CD4-positive, alpha-beta T cell treated with Interleukin-2 at 100 ng/mL for 4 hours (primary cell): ENCODE measurements at places on chromosomes 2 and 18.

DNA sequence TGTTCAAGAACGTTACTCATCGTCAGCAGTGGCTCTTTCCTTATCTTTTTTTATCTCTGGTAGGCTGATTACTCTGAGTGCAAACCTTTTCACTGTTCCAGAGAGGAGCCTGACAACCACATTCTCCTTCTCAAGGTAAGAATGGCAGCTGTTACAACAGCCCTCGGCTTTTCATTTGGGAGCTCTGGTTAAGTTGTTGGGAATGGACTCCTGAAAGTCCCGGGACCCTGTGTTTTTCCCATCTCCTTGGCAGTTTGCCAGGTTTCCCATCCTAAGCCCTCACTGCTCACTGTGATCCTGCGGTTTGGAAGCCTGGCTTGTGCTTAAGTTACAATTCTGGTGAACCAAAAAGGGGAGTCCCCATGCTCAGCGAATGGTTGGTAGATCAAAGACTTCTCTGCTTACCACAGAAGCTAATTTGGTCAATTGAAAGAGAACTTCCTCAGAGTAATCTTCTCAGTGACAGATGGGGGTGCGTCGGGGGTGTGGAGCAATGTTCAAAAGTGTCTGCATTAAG lies 122.3 kb downstream of the LYPD6B start:
- peak; percentile 13 for DNase-seq

DNA sequence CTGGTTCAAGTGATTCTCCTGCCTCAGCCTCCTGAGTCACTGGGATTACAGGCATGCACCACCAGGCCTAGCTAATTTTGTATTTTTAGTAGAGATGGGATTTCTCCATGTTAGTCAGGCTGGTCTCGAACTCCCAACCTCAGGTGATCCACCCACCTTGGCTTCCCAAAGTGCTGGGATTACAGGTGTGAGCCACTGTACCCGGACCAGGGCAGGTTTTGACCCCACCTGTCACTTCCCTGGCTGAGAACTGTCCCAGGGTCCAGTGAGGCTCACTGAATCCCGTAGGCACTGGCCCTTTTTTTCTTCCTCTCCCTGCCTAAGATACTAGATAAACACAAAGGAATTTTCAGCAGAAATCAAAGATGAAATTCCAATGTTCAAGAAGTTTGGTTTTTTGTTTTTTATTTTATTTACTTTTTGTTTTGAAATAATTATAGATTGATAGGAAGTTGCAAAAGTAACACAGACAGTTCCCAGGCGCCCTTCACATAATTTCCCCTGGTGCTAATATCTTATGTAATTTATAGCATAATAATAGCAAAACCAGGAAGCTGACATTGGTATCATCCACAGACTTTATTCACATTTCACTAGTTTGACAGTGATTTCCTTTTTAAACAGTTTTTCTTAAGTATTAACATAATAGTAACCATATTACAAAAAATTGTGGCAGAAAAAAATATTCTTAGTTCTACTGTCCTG lies 52.4 kb upstream of the B3GNT7 start:
- no peak for DNase-seq

GRCh38 chr2:179449010-179449409 lies 184.4 kb upstream of the SESTD1 start:
- DNase-seq = no peak

DNA sequence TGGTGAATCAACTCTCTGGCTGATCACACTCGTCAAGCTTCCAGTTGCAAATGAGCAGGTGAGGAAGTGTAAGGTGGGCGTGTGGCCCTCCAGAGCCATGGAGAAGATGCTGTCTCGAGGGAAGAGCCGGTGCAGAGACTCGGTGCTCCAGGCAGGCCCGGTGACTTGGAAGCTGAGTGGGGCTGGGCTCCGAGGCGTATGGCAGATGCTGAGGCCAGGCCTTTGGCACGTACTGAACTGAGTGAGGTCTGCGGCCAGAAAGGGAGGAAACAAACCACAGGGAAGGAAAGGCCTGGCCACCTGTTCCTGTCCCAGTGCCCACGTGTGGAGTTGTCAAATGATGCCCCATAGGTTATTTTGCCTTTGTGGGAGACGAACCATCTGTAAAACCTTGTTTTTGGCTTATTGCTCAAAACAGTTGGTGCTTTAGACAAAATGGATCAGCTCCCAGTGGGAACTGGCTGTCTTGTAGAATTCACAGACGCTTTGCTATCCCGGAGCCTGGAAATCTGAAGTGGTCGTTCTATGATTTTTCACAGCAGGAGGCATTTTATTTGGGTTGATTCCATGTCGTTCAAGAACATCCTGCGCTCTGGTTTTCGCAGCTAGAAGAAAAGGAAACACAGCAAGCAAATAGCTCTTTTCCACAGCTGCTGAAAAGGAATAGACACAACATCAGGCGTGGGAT lies 117.5 kb upstream of the TMEM18 start:
- no peak for DNase-seq

DNA sequence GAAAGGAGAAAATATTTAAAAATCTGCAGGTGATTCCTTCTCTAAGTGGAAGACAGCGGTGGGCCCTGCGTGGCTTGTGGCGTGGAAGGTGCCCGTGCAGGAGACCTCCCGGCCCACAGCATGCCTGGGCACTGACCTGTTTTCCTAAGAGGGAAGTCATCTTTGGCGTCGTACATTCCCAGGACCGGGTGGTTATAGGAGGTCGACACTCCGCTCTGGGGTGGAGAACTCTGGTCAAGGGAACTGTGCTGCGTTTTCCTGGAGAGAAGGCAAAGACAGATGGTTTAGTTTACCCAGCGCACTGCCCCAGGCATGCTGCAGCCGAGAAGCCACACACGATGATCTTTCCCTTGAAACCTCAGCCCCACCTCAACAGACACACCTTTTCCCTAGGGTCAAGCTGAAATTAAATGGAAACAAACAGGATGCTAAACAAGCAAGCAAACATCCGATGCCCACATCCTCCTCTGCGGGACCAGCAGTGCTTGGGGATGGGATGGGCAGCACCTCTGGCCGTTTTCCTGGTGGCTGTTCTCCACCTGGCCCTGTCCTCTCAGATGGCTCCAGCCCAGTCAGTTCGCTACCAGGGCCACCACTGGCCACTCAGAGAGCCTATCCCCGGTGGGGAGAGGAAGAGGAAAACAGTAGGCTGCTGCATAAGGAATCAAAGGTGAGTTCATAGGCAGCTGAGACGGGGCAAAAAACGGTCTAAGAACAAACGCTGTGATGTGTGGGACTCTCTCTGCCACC lies 244.1 kb downstream of the HDAC4 start:
- no peak for DNase-seq

DNA sequence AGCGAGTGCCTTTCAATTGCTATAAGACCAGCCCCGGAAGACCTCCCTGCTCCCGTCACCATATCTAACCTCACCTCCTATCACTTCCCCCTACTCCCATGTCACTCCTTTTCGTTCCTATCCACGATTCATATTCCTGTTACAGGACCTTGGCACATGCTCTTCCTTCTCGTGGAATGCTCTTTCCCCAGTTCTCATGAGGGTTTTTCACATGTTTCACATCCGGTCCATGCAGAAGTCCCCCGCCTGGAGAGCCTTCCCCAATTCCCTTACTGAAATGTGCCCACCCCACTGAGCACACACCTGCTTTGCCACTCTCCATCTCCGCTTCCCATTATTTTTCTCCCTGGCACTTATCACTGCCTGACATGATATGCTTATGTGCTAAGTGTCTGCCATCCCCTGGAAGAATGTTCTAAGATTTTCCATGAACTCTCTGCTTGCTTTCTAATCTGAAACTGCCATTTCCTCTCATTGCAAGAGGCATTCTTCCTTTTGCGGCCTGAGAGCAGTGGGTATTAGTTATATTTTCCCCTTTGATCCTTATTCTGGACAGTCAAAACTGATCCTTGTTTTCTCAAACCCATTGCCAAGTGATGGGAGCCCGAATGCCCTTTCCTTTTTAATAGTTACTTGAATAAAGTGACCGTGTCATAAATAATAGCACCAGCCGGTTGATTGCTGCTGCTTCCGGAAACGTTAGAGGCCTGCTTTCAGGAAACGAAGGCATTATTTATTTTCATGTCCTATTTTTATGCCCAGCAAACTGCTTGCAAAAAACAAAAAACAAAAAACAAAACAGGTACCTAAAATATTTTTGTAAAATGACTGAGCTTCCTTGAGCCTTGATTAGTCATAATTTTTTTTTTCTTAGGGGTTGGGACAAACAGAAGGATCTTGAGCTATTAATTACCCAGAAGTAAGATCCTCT lies 127.9 kb downstream of the ZNF532 start:
- DNase-seq = no peak
